ENCODE measurements at places on chromosomes 7 and 10.

- no peak for DNase-seq
Measured at GRCh38 chr7:57529931-57530330, 80.0 kb downstream of the ZNF716 start.

DNA sequence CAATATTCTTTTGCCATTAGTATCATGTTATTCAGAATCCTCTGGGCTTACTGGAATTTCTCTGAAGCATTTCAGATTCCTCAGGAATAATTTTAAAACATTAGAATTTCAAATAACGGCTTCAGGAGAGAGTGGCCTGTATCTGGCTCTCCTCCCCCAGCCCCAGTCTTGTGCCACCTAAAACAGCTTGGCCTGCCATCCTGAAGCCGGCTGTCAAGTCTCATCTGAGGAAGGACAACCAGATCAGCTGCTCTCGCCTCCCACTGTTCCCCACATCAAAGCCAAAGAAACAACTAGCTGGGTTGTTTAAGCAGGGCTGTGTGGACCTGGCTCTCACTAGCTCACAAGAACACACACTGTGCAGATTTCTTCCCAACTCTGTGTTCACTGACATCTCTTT, 178.2 kb downstream of the FGFR2 start:
- DNase-seq, result no peak

- DNase-seq, result no peak
Measured at GRCh38 chr7:105133358-105133757, 119.4 kb downstream of the KMT2E start.

- no peak for DNase-seq
Measured at GRCh38 chr10:52940921-52941320, 168.3 kb upstream of the MBL2 start.

DNA sequence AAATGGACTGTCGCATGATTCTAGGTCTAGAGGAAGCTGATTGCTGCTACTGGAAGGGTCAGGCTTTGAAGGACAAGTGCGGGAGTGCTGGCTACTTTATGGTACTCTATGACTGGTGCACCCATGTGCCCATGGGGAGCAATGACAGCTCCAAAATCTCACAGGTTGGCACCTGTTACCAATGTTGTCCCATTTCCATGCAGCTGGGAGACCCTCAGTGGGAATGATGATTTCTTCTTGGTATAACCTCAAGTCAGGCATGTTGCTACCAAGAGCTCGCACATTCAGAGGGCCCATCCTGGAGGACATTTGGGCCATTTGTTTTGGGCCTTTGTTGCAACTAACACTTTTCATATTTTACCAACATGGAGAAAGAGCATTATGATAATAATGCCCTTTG, 174.4 kb downstream of the PRKCQ start:
- DNase-seq, result no peak

- DNase-seq, result no peak
Measured at GRCh38 chr10:123284022-123284421, 129.8 kb downstream of the BUB3 start.

DNA sequence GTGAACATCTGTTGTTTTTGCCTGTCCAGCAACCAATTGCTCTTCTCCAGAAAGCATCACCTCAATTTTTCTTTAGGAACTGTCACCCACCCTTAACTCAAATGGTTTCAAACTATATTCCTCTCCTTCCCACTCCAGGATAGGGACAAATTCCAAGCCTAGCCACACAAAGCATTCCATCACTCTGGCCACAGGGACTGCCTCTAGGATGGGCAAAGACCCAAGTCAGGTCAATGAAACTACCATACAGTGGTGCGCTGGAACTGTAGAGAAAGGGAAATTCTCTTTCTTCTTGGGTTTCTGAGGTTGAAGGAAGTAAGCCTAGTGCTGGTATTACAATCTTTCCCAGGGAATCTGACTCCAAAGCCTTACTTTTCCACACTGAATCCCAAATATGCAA, 3.6 kb downstream of the MICU1 start:
- no peak for DNase-seq

- DNase-seq, result no peak
Measured at GRCh38 chr7:118184565-118184940, 589 bp downstream of the LSM8 start.

GRCh38 chr10:89241486-89242344, 9.9 kb downstream of the LIPA start:
- DNase-seq, result no peak

- no peak for DNase-seq
Measured at GRCh38 chr7:144731661-144732351, 104.0 kb downstream of the TPK1 start.

- no peak for DNase-seq
Measured at GRCh38 chr7:22920672-22921071, 93.3 kb downstream of the HYCC1 start.

- DNase-seq, result no peak
Measured at GRCh38 chr7:3486841-3487240, 185.8 kb downstream of the SDK1 start.

GRCh38 chr7:108090791-108091460, 39.2 kb downstream of the LAMB4 start:
- no peak for DNase-seq

DNA sequence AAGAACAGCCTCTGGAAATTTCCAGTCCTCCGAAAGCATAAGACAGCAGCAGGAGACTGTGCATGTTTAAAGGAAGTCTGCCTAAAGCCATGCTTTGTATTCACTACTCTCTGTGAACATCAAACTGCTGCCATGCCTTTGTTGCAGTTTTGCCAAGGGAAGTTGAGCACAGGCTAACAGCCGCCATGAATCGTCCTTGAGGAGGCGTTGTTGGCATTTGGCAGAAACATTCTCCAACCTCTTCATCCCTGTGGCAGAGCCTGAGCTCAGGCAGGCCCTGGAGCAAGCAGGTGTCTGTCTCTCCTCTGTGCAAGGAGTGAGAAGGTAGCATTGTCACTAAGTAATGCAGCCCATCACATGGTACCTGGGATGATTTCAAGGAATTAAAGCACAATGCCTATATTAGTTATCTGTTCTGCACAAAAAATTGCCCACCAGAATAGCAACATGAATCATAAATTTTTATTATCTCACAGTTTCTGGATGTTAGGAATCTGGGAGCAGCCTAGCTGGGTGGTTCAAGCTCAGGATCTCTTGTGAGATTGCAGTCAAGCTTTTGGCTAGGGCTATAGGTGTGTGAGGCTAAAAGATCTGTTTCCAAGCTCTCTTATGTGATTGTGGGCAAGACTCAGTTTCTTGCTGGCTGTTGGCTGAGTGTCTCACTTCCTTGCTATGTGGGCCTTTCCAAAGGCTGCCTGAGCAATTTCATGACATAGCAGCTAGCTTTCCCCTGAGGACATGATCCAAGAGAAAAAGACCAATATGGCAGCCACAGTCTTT, 46.5 kb upstream of the KIAA1217 start:
- no peak for DNase-seq

DNA sequence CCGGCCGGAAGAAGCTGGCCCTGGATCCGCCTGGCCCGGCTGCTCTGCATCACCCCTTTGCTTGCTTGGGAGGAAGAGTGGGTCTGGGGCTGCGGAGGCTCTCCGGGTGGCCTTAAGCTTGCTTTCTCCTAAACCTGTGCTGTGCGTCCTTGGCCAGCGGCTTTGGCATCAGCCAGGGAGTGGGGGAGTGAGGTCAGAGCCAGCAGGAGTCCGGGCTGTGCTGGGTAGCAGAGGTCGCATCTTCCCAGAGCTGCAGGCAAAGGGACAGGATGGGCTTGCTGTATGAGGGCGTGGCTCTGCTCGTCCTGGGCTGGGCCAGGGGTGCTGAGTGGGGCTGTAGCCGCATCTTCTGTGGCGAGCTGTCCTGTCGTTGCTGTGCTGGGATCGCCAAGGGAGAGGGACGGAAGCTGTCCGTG, 21.1 kb downstream of the BNIP3 start:
- DNase-seq, result no peak

GRCh38 chr7:100895956-100896731, 456 bp upstream of the ACHE start:
- DNase-seq, result no peak

- no peak for DNase-seq
Measured at GRCh38 chr7:55491346-55491745, 81.0 kb downstream of the VOPP1 start.

- no peak for DNase-seq
Measured at GRCh38 chr7:107474104-107474521, 4.3 kb downstream of the GPR22 start.

DNA sequence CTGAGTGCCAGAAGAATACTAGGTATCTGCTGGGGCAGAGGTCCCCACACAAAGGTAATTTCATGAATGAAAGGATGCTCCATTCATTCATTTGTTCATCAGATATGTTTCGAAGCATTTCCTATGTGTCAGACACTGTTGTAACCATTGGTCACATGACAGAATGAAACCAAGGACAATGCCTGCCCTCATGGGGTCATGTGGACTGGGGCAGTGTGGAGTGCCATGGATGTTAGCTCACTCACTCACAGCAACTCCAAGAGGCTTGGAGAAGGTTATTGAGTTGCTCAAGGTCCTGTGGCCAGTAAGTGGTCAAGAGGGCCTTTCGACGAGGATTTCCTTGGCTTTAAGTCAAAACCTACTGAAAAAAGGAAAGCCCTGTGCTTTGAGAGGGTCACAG, 223.5 kb downstream of the ARHGAP12 start:
- DNase-seq, result no peak

- no peak for DNase-seq
Measured at GRCh38 chr7:77415823-77416620, at the start of gene GSAP. GSAP (minus strand) TSS chr7:77416349; CDS start chr7:77416321, 28 bp downstream.

- DNase-seq, result no peak
Measured at GRCh38 chr10:60246382-60246781, 143.3 kb downstream of the ANK3 start.

DNA sequence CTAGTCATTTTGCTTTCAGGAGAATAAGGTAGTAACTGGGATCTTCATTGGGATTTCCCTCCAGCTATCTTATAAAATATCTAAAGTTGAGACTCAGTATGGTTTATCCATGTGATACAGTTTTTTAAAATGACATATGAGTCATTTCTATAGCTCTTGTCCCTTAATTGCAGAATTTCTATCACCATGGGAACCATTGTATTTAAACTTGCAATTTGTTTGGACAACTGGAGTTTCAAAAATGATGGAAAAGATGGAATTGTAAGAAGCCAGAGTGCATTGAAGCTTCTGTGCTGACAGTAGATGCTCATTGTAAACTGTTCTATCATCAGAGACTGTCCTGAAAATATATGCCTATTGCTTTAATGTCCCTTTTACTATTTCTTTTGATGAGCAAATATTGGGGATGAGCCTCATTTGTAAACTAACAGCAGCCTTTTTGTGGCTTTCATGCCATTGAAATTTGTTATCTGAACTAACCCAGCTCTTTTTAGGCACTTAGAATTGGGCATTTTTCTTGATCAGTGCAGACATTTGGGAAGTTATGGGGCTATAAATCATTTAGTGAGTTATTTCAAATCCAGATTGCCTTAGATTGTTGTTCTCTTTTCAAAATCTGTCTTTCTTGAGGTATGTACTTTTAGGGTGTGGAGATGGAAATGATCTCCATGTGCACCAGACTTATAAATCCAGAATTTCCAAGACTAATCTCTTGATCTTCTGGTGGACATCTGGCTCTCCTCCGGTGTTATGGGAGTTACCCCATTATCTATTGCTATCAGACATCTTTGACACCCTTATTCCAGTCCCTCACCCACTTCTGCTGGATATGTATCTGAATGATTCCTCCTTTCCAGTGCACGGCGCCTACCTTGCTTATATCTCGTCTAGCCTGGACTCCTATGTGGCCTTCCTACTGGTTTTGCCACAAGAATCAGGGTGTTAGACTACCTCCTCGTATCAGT, 159.0 kb downstream of the SND1 start:
- no peak for DNase-seq

- DNase-seq, result no peak
Measured at GRCh38 chr7:130201796-130202195, 3.4 kb downstream of the TMEM209 start.

- DNase-seq, result no peak
Measured at GRCh38 chr10:110495731-110496552, 1.8 kb upstream of the DUSP5 start.

DNA sequence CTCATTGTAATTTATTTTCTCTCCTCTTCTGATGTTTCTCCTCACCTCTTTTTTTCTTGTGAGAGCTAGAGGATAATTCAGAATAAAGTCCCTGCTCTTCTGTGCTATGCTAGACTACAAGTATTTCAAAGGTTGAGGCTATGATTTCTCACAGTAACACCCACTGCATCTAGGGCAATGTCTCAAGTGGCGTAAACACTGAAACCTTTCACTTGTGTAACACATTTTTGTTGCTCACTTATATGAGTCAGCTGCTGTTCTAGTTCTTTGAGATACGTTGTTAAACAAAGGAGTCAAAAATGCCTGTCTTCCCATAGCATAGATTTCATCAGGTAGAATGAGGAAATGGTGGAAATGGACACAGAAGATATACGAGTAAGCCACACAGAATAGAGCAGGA, 305.1 kb upstream of the PITRM1 start:
- DNase-seq, result no peak

GRCh38 chr7:23235813-23236221, 10.8 kb upstream of the GPNMB start:
- DNase-seq, result peak; percentile 76

DNA sequence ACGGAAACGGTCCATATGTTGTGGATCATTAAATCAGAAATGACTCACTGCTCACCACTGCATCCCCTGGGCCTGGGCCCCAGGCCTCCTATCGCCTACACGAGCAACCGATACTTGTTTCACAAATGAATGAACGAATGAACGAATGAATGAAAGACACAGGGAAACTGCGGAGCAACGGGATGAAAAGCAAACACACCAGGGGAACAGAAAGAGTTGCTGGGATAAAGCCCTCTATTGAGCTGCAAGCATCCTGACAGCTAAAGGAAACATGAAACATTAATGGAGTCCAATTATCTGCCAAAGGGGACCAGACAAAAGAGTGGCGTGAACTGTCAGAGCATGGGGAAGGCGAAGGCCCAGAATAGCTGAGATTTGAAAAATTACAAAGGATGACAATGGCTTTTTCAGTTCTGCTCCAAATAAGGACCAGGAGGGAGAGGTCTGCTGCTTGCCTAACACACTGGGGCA, 92.1 kb downstream of the GRB10 start:
- DNase-seq, result no peak

DNA sequence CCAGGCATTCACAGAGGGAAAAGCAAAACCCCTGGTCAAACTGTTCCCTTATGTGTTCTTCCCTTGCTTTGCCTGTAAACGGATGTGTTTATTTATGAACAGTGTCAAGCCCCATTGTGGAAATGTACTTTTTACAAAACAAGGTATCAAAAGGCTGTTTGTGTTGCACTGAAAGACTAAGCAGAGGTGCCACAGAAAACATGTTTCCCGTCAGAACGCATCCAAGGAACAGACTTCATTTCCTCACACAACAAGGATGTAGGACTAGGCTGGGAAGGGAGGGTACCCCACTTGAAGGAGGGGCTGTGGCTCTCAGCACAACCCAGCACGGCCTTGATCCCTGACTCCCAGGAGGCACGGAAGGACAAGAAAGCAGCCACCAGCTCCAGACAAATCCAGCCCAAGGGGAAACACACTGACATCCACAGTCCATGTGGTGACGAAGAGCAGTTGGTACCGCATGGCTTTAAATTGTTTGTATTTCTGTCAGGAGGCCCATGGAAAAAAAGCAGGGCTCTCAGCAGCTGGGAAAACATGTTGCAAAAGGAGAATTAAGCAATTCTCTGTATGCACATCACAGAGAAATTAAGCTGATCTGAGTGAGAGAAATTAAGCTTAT, 85.6 kb downstream of the RNF216 start:
- no peak for DNase-seq

Data from retinal pigment epithelial cell (primary cell).